ENCODE measurements at places on chromosomes 2 and 18.
A peak's percentile ranks its signal among the peaks of the same experiment; 100 is the strongest.

DNA sequence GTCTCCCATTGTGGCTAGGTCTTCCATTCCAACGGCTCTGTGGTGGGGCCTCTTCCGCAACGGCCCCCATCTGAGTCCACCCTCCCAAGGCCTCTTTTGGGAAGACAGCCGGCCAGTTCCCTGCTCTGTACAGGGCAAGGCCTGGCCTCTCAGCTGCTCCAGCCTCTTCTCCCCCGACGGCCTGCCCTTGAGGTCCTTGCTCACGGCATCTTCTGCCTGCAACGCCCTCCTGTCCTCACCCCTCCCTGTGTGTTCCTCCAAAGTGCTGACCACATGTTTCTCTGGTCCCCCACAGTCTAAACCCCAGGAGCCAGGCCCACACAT is 16.0 kb downstream of the HS6ST1 start:
- peak; percentile 40 for DNase-seq

- no peak for DNase-seq
Observed at GRCh38 chr2:210493528-210493927, 17.0 kb upstream of the LANCL1 start.

DNA sequence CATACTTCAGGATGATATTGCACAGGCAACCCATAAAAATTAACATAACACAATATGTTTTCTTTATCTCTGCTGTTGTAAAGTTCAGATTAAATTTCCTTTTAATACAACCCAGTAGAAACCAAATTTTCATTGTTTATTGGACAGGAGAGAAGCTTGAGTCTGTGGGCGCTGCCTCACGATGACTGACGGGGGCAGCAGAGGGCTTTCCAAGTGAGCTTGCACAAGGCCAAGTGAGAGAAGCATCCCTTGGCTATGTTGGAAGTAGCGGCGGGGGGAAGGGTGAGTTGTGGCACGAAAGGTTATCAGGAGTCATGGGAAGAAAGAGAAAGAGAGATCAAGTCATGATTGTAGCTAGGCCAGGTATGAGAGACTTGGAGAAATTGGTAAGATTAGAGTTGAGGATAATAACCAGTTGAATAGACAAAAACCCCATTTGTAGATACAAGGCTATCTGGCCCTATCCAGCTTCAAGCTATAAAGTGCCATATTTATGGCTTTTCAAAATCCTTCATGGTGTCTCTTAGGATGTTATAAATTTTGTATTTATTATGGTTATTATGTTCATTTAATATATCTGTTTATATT is 413.7 kb upstream of the FAM98A start:
- peak; percentile 48 for DNase-seq

GRCh38 chr2:180115269-180115668 is 108.2 kb upstream of the CWC22 start:
- no peak for DNase-seq

- no peak for DNase-seq
Observed at GRCh38 chr2:229563388-229563787, 151.0 kb downstream of the DNER start.

DNA sequence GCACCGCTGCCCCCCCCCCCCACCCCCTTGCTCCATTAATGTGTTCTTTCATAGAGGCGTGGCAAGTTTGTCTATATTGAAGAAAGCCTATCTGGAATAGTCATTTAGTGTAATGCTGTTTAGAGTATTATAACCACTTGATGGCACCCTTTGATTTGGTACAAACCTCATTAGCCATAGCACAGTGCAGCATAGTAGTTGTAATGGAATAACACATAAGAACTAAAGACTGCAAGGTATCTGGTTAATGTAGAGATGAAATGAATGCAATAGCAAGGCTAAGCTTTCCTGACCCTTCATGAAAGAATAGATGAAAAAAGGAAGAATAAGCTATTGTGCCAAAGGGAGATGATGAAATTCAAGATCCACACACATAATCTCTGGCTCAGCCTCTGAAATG is 81.9 kb downstream of the EHBP1 start:
- peak; percentile 38 for DNase-seq

DNA sequence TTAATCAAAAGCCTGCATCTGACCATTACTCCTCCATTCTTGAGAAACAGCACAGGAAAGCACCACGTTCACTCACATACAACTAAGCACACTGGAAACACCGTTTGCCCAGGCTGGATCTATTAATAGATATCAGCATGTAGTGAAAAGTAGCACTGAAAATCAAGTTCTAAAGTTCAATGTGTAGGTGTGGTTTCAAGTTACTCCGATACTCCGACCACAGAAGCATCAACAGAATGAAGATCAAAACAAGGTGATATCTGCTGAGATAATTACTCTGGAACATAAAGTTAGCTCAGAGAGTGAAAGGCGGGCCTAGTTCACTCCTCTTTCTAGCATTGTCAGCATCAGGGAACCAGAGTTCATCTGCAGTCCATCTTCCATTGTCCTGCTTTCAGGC is 1367.4 kb upstream of the ACVR2A start:
- no peak for DNase-seq

DNA sequence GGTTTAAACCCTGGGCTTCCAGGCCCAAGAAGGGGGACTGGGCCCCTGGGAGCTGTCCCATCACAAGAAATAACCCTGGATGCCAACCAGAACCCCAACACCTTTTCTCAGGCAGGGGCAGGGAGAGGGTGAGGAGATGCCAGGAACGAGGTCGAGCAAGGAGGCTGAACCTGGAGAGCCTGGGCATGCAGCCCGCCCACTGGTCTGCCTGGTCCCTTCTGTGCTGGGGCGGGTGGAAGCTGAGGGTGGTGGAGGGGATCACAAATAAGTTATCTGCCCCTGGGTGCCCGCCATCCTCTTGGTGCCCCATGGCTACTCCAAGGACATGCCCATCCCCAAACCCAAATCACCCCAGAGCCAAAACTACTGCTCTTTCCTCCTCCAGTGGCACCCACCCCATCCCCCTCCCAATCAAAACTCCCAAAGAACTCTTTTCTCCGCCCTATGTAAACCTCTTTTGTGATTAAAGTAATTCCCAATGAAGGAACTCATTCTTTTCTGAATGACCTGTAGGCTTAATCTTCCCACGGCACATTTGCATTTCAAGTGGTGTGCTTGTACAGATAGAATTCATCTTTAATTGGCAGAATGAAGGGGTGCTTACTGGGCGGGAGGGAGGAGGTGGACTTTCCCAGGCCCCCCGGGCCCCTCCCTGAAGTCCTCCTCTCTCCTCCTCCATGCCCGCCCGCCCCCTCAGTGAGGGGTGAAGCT is 47.9 kb downstream of the EFR3B start:
- no peak for DNase-seq

- no peak for DNase-seq
Observed at GRCh38 chr2:9722451-9722850, 91.7 kb upstream of the YWHAQ start.

- peak; percentile 74 for DNase-seq
Observed at GRCh38 chr18:48842259-48843061, 108.3 kb downstream of the SMAD7 start.

- DNase-seq = no peak
Observed at GRCh38 chr2:217816396-217816869, 186.4 kb downstream of the TNS1 start.

- no peak for DNase-seq
Observed at GRCh38 chr2:30147196-30147714, 448 bp downstream of the YPEL5 start.

- peak; percentile 34 for DNase-seq
Observed at GRCh38 chr2:24491542-24492420, 727 bp downstream of the NCOA1 start.

- peak; percentile 91 for DNase-seq
Observed at GRCh38 chr2:234044157-234044556, 6.3 kb upstream of the SPP2 start.

DNA sequence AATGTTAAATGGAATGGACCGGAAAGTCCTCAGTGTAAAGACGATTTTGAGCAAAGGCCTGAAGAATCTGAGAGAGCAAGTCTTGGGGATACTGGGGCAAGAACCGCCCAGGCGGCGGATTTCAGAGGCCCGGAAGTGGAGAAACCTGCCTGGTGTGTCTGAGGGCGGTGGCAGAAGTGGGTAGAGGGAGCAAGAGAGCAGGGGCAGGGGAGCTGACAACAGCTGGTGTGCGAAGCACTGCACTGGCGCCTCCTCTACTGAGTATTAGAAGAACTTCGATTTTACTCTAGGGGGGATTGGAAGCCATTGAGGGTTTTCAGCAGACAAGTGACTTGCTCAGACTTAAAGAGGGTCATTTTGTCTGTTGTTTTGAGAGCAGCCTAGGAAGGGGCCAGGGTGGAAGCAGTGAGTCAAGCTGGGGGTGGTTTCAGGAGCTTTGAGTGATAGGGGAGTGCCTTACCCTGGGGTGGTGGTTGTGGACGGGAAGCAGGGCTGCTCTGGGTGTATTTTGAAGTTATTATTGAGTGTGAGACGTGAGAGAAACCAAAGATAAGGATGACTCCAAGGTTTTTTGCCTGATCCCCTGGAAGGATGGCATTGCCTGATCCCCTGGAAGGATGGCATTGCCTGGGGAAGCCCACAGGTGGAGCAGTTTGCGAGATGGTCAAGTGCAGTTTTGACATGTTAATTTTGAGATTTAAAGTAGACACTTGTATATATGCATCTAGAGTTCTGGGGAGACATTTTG is 52.5 kb downstream of the ZNF236 start:
- DNase-seq = no peak

DNA sequence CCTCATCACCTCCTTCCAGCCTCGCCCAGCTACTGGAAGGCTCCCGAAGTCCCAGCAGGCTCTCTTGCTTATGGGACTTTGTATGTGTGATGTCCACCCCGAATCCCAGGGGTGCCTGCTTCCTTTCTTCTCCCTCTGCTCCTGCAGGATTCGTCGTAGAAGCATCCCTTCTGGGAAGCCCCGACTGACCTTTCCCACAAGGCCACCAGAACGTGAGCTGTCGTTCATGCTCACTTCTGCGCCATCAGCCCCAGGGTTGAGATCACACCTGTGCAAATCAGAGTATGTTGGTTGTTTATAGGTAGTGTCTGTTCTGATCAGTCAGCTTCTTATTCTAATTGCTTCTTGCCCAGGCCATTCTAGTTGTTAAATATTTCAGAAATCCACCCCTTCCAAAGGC is 101.8 kb downstream of the HS1BP3 start:
- DNase-seq = no peak

- DNase-seq = no peak
Observed at GRCh38 chr18:54958704-54959625, at the start of gene CCDC68. Gene CCDC68 (minus strand): TSS chr18:54959461. CDS start chr18:54942791, 16,670 bp downstream.

- DNase-seq = no peak
Observed at GRCh38 chr18:697800-698199, 14.6 kb downstream of the ENOSF1 start.

DNA sequence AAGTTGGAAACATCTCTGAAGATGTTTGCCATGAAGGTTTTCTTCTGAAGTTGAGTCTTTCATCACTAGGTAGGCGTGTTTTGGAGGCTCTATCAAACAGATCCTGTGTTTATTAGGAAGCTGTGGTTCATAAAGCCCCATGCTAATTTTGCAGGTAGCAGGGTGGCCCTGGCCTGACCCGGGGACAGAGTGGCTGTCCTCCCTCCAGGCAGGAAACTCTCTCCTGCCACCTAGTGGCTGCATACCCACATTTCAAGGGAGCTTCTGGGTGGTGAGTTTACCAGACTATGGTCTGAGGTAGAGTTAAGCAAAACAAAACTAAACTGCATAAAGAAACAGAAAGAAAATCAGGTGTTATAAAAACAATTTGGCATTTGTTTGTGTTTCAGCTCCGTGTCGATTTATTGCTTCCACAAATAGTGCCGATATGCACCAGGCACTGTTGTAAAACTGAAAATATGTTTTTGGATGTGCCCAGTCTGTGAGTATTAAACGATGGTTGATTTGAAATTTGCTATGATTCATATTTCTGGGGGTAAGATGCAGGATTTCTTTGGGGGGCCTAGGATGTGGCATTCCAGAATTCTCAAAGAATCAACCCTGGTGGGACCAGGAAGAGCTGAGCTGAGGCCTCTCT is 26.0 kb upstream of the IL37 start:
- DNase-seq = no peak

GRCh38 chr18:6629635-6630140 is 99.8 kb upstream of the ARHGAP28 start:
- DNase-seq = peak; percentile 5

GRCh38 chr2:120877409-120877808 is 141.7 kb downstream of the GLI2 start:
- no peak for DNase-seq

GRCh38 chr2:149080971-149081370 is 42.5 kb downstream of the LYPD6B start:
- peak; percentile 80 for DNase-seq

DNA sequence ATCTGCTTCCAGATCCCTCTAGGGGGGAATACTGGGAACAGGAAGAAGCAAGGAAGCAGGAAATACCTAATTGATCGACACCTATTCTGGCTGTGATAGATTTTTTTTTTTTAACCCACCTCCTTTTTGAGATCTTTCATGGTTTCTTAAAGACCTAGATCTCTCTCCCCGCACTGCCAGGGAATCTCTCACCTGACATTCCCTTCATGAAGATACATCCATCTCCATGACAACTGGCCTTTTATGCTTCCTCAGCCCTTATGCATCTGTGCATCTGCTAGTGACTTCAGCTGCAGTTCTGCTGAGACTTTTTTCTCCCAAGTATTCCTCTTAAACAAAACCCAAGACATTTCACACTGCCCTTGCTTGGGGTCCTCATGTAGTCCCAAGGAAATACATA is 21.1 kb upstream of the CPO start:
- DNase-seq = no peak

DNA sequence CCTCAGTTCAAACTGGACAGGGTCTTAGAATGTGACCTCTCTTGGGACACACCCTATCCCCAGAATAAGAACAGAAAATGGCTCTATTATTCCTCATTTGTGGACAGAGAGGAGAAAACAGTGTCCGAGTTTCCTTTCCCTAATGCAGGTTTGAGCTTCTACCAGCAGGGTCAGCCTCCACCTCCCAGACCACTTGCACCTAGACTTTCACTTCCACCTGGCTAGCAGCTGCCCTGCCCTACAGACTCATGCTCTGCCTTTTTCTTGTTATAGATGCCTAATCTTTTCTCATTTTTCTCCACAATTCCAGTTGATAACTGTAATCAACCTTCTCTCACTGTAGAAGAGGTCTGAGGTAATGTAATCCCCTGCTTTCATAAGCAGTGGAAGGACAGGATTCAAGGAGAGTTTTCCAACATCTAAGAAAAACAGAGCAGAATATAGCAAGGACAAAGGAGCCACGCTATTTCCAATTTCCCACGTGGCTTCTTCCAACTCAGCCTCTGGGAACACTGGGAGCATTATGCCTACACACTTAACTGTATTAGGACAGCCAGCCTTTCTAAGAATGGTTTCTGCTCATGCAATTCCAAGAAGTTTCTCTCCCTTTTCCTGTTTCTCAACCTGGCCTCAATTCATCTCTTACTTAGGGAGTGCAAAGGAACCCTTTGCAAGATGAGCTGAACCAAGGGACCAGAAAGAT is 239.8 kb downstream of the BCL11A start:
- no peak for DNase-seq

- peak; percentile 57 for DNase-seq
Observed at GRCh38 chr2:71923887-71924533, 223.7 kb downstream of the CYP26B1 start.

- no peak for DNase-seq
Observed at GRCh38 chr18:36274083-36274715, 23.3 kb upstream of the FHOD3 start.

GRCh38 chr2:49162151-49162550 is 7.8 kb upstream of the FSHR start:
- DNase-seq = no peak

GRCh38 chr2:77666251-77666980 is 144.2 kb upstream of the LRRTM4 start:
- peak; percentile 1 for DNase-seq

GRCh38 chr2:200443376-200443775 is 66.5 kb downstream of the KCTD18 start:
- no peak for DNase-seq
